ENCODE measurements at places on chromosomes 6 and 20.

GRCh38 chr20:57262301-57262700, 4.1 kb downstream of the BMP7 start:
- no peak for DNase-seq

- no peak for DNase-seq
Observed at GRCh38 chr20:43752561-43753301, 25.9 kb upstream of the GTSF1L start.

DNA sequence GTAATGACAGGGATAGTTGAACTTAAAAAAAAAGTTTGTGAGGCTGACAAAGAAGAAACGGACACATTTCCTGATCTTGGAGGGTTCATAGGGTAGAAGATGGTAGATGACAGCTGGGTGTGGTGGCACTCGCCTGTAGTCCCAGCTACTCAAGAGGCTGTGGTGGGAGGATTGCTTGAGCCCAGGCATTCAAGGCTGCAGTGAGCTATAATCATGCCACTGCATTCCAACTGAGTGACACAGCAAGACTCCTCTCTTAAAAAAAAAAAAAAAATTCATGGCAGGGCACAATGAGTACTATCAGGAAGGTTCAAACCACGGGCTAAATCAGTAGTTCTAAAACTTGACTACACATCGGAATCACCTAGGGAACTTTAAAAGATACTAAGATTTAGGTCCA, 2.0 kb upstream of the MICA start:
- no peak for DNase-seq

DNA sequence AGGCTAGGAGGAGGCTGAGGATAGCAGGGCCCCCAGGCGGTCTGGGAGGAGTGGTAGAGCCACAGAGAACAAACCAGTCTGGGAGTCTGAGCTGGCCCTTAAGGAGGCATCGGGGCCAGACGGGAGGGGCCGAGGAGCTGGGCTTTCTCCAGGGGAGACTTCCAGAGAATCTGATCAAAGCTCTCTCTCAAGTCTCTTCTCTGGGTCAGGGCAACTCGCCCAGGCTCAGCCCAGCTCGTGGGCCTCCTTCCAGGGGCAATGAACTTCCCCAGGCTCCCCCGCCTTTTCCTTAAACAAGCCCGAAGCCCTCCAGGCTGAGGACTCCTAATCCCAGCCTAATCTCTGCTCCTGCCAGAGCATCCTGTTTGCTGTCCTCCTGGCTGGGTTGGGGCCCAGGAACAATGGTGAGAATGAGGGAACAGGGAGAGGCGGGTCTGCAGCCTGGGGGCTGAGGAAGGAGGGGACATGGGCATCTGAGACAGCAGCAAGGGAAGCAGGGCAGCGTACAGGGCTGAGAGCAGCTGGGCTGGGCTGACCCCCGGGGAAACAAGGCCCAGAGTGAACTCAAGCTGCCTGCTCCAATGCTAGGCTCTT, 173.6 kb downstream of the ANKRD60 start:
- DNase-seq, result no peak

GRCh38 chr20:5596401-5597193, 153.6 kb upstream of the SHLD1 start:
- no peak for DNase-seq

- DNase-seq, result no peak
Observed at GRCh38 chr20:20664795-20665589, 47.5 kb downstream of the RALGAPA2 start.

DNA sequence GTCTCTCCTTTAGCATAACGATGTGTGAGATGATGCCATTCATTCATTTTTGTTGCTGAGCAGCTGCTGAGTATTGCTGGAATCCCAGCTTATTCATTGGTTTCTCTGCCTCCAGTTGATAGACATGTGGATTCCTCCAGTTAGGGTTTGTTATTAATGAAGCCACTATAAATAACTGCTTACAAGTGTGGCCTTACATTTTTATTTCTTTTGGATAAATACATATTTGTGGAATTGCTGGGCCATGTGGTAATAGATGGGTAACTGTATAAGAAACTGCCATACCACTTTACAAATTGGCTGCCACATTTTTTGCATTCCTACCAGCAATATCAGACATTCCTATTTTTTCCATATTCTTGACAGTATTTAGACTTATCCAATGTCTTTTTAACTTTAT, 2.6 kb upstream of the HLA-B start:
- DNase-seq, result no peak
